Cerebellar nuclear complex (tissue), 1 donor: ENCODE measurements at places on chromosomes 1 and 21.

- DNase-seq, result no peak
These were observed 54.7 kb downstream of the PTP4A2 start for GRCh38 chr1:31883357-31883942.

DNA sequence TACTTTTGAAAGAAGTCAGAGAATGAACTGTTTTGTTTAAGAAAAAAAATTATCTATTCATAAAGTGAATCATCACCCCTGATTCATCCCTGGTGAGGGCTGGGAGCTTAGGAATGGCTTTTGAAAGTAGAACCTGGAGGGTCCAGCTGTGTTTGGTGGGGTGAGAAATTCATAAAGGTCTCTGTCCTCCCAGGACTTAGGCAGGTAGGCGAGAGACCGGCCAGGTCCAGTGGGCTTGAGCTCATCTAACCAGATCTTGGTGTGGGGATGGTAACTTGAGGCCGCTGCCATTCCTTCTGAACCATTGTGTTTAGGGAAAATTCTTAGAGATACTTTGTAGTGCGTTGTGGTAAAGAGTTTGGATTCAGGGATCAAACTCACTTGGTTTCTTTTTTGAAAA, 156.8 kb upstream of the TNR start:
- DNase-seq, result no peak

GRCh38 chr1:178634445-178634844, 90.6 kb upstream of the RALGPS2 start:
- no peak for DNase-seq

GRCh38 chr1:240524356-240525069, 87.4 kb downstream of the GREM2 start:
- DNase-seq, result no peak

DNA sequence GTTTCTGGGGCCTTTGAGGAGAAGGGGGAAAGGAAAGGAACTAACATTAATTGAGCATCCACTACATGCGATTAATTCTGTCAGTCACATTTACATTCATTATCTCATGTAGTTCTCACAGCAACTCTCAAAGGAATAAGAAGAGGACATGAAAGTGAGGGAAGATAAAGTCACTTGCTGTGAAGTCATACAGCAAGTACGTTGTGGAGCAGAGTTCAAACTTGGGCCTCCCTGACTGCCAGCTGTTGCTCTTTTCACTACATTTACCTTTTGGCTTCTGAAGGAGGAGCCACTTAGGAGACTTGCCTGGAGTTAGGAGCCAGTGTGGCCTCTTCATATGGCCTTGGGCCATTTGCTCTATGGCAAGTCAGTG, 6.2 kb downstream of the ZNF691 start:
- DNase-seq, result no peak

- no peak for DNase-seq
These were observed 182.8 kb upstream of the NRIP1 start for GRCh38 chr21:15247613-15248012.
